ENCODE measurements at places on chromosomes 5 and 9.

GRCh38 chr5:96857924-96858323, 18.4 kb upstream of the ERAP2 start:
- no peak for DNase-seq

- no peak for DNase-seq
Observed at GRCh38 chr9:17004500-17004899, 130.3 kb upstream of the CNTLN start.

GRCh38 chr5:116469631-116470030, 105.0 kb downstream of the SEMA6A start:
- DNase-seq = no peak

DNA sequence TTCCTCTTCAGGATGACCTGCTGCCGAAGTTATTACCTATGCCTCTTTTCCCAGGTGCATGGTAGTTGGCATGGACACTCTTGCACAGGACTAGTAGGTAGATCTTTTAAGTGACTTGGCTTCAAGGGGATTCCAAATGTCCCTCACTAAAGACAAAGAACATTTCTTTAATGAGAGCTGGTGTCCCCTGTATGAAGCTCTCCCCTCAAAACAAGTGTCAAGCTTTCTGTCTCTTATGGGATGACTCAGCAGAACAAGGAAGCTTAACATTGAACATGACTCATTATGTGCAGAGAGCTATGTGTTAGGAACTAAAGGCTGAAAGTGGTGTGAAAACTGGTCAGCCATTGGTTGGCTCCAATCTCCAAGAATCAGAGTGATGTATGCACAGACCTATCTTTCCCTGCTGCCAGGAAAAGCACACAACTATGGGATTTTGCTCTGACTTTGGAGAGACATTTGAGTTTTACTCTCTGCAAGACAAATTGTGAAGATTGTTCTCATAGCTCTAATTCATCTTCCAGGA, 120.5 kb downstream of the PRDM6 start:
- no peak for DNase-seq

DNA sequence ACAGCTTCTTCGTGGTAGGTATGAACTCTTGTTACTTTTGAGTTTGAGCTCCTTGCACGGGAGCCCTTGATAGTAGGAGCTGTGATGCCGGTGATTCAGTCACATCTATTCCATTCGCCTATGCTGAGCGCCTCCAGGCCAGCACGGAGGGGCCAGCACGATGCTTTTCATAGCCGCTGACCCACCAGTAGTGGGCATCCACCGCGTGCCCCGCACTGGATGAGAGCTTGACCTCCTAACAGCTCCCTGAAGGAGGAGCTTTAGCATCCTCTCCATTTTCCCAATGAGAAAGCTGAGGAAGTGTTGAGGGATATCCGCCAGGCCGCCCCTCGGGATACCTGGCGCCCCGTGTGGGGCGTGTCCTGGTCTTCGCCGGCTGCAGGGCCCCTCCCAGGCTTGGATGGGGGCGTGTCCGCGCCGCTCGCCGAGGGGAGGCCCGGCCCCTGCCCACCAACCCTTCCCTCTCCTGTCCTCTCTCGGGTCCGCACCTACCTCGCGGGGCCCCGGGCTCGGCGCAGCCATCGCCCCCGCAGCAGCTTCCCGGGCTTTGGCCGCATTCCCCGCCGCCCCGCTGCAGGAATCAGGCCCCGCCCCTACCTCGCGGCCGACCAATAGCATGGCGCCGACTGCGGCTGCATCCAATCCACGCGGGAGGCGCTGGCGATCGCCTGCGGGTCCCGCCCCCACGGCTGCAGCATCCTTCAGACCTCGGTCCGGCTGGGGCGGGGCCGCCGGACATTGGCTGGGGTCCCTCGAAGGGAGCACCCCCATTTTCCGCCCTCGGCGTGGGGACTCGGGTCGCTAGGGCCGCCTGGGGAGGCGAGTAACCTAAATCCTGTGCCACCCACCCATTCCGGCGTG, at the start of gene PIP5KL1:
PIP5KL1 (minus strand) TSS at position 547 of the 861 bp plus-strand sequence; CDS start at position 522, 25 bp downstream.
- peak; percentile 81 for DNase-seq

- no peak for DNase-seq
Observed at GRCh38 chr5:93874491-93874890, 133.1 kb upstream of the POU5F2 start.

All from adrenal gland (tissue), 19 donors.